Stimulated activated CD8-positive, alpha-beta memory T cell treated with anti-CD3 and anti-CD28 coated beads, Interleukin-7, amount 100 ng/mL, for 48 hours (primary cell): ENCODE measurements at places on chromosomes 6 and 20.

GRCh38 chr6:4299476-4299875, 164.1 kb upstream of the ECI2 start:
- no peak for DNase-seq

- DNase-seq = no peak
Measured at GRCh38 chr6:167151648-167152047, 6.1 kb downstream of the GPR31 start.

- no peak for DNase-seq
Measured at GRCh38 chr6:139588734-139589593, 214.5 kb upstream of the CITED2 start.

DNA sequence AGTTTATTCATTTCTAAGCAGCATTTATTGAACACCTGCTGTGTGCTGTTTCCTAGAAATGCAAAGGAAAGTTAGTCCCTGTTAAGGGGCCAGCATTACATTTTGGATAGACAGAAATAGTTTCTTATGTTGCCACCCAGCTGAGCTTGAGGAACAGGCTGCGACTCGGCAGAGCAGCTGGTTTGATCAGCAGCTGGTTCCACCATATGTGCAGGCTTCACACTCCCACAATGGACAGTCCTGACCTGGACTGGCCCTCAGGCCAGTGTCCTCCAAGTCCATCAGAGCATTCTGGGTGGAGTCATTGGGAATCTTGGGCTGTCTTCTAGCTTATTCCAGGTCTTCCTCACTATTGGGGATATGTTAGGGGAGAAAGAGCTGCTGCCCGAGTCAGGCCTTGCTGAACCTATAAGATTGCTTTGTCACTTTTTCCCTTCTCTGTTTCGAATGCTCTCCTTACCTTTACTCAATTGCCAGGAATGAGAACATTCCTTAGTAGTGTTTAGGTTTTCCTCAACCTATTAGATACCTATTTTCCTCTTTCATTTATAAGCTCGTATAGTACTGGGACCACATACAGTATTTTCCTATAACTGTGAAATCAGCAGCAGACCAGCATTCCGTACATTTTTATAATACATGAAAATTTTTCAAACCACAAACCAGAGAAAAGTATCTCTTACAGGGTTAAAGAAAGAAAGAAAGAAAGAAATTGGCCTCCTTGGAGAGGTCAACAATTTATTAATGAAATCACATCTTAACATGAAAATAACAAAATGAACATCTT, 203.0 kb downstream of the FARS2 start:
- no peak for DNase-seq

- no peak for DNase-seq
Measured at GRCh38 chr20:35145141-35145564, 2.0 kb downstream of the EDEM2 start.
